ENCODE measurements at places on chromosomes 4 and X. TPM values are rescaled to one million over a fixed set of nuclear protein-coding genes. Genes with fewer than 3 reads are reported as not detected.

The CENPVL3 gene
- total RNA-seq, result not detected

The MAGEA2 gene
- not detected for total RNA-seq

The ZNF711 gene
- total RNA-seq, result 0.13 TPM

The NEUROG2 gene
- not detected for total RNA-seq

The MCUB gene
- 55.0 TPM for total RNA-seq

The OTUD6A gene
- not detected for total RNA-seq

The PHF8 gene
- total RNA-seq, result 9.4 TPM

The CRMP1 gene
- total RNA-seq, result 0.05 TPM

The ARSJ gene
- total RNA-seq, result 27.6 TPM

The HS3ST1 gene
- 0.98 TPM for total RNA-seq

The CITED1 gene
- not detected for total RNA-seq

The BST1 gene
- 61.7 TPM for total RNA-seq

The ADGRG2 gene
- not detected for total RNA-seq

The SOWAHB gene
- not detected for total RNA-seq

The ARHGEF38 gene
- not detected for total RNA-seq

The GAGE12F gene
- total RNA-seq, result not detected

The GATA1 gene
- total RNA-seq, result not detected

The ABCD1 gene
- total RNA-seq, result 12.3 TPM

The NOX1 gene
- not detected for total RNA-seq

The REST gene
- 24.5 TPM for total RNA-seq

The FAM184B gene
- not detected for total RNA-seq

The TMPRSS11B gene
- total RNA-seq, result not detected

The IL15 gene
- total RNA-seq, result 2.6 TPM

The QRFPR gene
- total RNA-seq, result 1.6 TPM

The SUPT20HL1 gene
- not detected for total RNA-seq

The MUC7 gene
- total RNA-seq, result not detected

The HTN3 gene
- total RNA-seq, result not detected

The ERVMER34-1 gene
- total RNA-seq, result not detected

The REELD1 gene
- not detected for total RNA-seq

The C4orf50 gene
- under 0.01 TPM for total RNA-seq

The FAM114A1 gene
- 109 TPM for total RNA-seq

The FGFRL1 gene
- total RNA-seq, result 12.3 TPM

The LDOC1 gene
- 15.4 TPM for total RNA-seq

The NAT8L gene
- not detected for total RNA-seq

The RASL11B gene
- total RNA-seq, result not detected

The KCTD8 gene
- total RNA-seq, result 3.3 TPM

The INTS6L gene
- 1.5 TPM for total RNA-seq

The ERCC6L gene
- total RNA-seq, result 7.9 TPM

Measured in mammary microvascular endothelial cell (primary cell).